Globus pallidus (tissue), 1 donor: ENCODE measurements at places on chromosomes 1 and 21.
A peak's percentile ranks its signal among the peaks of the same experiment; 100 is the strongest.

- DNase-seq: no peak
Measured at GRCh38 chr21:43731476-43731875, 12.5 kb downstream of the PDXK start.

DNA sequence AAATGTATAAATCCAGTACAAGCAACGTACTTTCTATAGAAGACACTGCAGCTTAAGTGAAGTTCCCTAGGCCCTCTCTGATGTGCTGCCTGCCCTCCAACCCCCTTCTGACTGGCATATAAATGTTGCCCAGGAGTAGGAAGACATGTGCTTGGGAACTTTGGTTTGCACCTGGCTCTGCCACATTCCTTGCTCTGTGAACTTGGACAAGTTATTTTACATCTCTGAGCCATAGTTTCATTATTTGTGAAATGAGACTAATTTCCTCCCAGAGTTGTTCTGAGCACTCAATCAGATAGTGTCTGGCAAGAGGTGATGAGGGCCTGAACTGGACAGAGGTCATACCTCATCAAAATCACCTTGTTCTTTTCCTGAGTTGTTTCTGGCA, 3.5 kb upstream of the PHC2 start:
- no peak for DNase-seq

DNA sequence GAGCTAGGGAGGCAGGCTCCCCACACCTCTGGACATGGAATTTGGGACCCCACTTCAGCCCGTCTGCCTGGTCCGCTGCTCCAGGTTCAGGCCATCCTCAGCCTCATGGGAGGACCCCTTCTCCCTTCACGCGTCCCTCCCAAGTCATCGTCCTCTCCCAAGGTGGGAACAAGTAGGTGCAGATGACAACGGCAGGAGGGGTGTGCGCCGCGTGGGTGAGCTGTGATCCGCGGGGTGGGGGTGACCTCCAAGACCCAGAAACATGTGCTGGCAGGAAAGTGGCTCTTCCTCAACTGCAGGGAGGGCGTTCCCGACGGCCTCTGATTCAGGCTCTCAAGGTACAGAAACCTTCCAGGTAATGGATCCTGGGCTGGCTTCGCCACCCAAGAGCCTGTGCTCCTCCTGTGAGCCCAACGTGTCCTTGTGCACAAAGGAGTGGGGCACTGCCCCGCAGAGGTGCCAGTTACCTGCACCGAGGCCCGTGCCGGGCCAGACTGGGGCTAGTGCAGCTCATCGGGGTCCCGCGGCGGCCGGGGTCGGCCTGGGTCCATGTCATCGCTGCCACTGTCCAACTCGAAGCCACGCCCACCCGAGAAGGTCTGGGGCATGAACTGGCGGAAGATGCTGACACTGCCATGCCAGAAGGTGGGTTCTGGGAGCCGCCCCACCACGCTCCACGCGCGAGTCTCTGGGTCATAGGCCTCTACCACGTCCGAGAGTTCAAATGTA, 9.6 kb downstream of the KLHL21 start:
- DNase-seq: no peak

GRCh38 chr1:18783705-18784481, 75.6 kb downstream of the TAS1R2 start:
- no peak for DNase-seq

GRCh38 chr21:15508554-15508953, 221.2 kb upstream of the USP25 start:
- DNase-seq: no peak

- DNase-seq: no peak
Measured at GRCh38 chr1:92711473-92712165, 73.3 kb downstream of the EVI5 start.

DNA sequence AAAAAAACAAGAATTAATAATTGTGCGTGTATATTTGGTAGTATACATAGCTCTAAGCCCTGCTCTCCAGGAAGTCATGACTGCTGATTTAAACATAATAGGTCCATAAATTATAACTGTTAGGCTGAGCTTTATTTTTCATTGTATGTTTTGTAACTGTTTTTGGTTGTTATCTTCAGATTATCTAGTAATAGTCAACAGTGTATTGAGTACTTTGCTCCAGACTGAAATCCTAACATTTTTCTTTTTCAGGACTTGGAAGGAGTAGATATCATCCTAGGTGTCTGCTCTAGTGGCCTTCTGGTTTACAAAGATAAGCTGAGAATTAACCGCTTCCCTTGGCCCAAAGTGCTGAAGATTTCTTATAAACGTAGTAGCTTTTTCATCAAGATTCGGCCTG, 90.9 kb downstream of the TMEM200B start:
- no peak for DNase-seq

DNA sequence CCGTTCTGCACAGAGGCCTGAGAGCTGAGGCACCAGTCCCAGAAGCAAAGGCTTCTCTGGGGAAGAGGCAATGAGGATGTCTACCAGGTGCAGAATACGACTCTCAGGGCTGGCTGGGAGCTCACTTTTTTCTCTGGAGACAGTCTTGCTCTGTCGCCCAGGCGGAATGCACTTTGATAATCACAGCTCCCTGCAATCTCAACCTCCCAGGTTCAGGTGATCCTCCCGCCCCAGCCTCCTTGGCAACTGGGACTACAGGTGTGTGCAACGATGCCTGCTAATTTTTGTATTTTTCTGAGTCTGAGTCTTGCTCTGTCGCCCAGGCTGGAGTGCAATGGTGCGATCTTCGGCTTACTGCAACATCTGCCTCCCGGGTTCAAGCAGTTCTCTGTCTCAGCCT, 17.6 kb downstream of the NADK start:
- no peak for DNase-seq

DNA sequence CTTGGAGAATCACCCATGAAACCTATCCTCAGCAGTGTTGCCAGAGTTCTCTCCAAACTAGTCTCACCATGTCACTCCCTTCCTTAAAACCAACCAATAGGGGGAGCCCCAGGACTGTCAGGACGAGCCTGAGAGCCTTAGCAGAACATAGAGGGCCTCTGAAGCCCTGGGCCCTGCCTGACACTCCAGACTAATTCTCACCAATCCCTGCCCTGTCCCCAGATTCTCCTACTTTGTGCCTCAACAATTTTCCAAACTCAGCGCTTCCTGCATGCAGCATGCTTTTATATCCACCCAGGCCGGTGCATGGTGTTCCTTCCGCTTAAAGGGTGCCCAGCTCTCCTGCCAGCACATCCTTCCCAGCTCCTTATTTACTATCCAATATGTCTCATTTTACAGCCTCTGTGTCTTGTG, 42.7 kb downstream of the HSD3B1 start:
- peak; percentile 78 for DNase-seq

DNA sequence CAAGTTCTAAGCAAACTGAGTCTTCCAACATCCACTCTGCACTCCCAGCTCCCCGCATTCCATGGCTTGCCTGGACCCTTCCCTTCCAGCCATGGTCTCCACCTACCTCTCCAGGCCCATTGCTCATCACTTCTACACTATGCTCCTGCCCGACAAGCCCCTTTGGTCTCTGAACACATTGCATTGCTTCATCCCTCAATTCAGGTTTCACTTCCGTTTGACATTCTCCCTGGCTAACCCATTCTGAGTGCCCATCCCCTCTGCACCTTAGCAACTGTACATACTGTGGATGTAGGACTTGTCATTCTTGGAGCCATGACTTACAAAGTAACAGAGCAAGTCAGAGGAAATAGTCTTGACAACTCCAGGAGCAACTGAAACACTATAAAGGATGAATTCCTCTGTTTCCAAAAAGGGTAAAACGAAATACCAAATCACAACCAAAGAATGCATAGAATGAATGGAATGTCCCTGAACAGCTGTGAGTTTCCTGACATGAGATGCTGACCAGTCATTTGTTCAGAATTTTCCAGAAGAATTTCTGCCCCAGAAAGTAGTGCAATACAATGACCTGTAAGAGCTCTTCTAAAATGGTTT, 66.7 kb downstream of the KCNJ6 start:
- no peak for DNase-seq

DNA sequence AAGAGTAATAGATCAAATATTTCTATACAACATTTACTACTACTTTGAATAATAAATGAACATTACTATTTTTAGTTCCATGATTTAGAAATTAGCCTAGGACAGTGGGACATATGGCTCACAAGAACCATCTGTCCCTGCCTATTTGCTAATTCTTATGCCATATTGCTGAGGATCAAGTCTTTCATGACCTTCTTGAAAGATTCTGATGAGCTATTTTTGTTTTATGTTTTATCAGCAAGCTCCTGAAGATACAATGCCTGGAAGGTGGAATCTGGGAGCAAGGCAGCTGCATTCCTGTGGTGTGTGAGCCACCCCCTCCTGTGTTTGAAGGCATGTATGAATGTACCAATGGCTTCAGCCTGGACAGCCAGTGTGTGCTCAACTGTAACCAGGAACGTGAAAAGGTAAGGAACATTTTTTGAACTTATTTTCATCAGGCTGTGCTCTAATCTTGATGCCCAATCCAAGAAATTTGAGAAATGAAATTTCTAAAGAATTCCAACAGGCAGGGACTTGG, 326.7 kb downstream of the PAPPA2 start:
- DNase-seq: no peak

DNA sequence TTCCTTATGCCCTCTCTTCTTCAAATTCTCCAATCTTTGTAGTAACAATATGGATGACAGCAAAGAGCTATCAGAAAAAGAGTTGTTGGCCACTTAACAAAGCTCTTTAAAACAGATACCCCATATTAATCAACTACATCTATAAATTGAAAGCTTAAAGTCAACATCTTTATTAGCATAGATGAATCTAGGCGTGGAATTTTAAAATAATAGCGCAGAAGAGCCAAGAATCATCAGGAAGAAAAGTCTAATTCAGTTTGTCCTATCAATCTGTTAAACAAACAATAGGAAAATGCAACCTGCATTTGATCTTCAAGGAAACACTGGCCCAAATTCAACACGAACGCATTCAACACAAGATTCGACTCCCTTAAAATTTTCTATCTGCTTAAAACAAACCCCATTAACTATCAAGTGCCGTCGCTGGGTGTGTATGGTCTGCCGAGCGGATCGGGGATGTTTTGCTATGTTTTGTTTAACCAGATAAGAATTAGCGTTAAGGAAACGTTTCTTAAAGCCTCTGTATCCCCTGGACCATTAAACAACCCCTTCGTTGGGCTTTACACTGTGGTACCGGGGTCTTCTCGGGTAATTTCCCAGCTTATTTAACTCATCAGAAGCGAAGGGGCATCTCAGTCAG, 1.0 kb downstream of the LYST start:
- DNase-seq: no peak

DNA sequence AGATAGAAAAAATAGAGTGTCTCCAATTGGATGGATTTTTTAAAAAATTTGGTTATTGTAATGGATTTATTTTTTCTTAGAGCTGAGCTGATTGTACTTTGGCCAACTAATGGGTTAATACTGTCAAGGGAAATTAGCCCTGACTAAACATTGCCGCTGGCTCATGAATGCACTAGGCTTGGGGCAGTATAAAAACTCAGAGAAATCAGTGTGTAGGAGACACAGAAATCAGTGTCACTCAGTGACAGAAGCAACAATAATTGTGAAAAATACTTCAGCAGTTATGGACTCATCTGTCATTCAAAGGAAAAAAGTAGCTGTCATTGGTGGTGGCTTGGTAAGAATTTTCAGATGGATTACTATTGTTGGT, at the start of gene KMO:
TSS of gene KMO (plus strand) at position 217 of the 370 bp plus-strand sequence. CDS start at position 284, 67 bp downstream.
- no peak for DNase-seq

DNA sequence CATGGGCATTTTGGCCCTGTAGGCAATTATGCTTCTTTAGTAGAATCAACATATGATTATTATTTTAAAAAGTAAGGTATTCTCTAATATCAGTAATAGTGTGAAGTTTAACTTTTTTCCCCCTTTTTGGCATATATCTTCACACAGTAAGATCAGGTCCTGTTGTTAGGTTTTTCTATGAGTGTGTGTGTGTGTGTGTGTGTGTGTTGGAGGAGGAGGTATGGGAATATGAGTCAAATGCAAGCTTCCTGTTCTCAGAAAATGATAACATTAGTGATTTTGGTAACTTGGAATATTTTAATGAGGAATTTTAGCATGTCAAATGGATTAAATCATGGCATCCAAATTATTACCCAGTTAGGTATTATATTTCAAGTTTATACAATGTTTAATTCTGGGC, 65.8 kb upstream of the BCL10 start:
- no peak for DNase-seq

DNA sequence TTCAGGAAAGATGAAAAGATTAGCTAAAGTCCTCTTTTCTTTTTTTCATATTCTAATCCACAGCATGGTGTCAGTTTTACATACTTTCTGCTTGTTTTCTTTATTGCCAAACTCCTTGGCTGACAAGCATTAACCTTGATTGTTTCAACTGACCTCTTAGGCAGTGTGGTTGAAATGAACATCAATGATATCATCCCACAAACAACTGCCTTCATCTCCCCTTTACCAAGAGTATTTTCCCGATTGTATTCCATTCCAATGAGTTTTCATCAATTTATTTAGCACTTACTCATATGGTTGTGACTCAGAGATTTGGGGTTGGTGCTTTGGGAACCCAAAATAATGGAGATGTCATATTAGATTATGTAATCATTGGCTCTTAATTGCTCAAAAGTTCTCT, 71.8 kb downstream of the SPAG17 start:
- no peak for DNase-seq

GRCh38 chr1:191240925-191241324, 763.3 kb upstream of the BRINP3 start:
- no peak for DNase-seq

GRCh38 chr1:119347858-119348257, 20.7 kb upstream of the HAO2 start:
- DNase-seq: no peak

DNA sequence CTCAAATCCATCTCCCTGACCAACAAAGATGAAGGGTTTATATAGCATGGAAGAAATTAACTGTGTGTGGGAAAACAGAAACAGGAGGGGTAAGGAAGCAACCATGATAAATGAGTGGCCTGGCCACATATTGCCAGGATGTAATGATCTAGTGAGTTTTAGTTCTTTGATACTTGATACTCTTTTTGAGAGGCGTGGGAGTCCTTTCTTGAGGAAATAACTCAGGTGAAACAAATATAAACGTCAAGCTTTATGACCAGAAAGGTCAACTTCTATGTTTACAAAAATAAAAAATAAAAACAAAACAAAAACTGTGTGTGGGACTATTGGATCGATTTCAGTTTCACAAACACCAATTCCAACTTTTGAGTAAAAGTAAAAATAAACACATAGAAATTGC, 860.8 kb upstream of the B3GALT2 start:
- DNase-seq: no peak

- no peak for DNase-seq
Measured at GRCh38 chr21:28738882-28739281, 253.8 kb downstream of the LTN1 start.

DNA sequence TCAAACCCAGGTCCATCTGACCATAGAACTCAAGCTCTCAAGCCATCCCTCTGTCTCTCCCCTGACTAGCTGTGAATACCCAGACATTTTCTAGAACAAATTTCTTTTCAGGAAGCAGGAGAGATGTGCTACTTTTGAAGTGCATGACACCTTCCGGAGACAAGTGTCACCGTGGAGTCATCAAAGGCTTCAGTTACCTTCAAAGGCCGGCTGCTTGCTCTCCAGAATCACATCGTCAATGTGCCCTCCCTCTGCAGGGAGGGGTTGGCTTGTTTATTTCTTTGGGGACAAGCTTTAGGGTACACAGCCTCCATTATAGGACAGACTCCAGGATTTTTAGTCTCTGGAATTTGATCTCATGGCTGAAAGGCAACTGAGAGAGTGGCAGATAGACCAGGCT, 37.7 kb upstream of the IGSF21 start:
- no peak for DNase-seq

- DNase-seq: no peak
Measured at GRCh38 chr1:1973716-1974642, 29.6 kb downstream of the CFAP74 start.
